Midbrain (tissue), 1 donor: ENCODE measurements at places on chromosomes 5 and 9.

- no peak for DNase-seq
Measured at GRCh38 chr9:87887661-87888480, 5.2 kb downstream of the SPATA31E1 start.

DNA sequence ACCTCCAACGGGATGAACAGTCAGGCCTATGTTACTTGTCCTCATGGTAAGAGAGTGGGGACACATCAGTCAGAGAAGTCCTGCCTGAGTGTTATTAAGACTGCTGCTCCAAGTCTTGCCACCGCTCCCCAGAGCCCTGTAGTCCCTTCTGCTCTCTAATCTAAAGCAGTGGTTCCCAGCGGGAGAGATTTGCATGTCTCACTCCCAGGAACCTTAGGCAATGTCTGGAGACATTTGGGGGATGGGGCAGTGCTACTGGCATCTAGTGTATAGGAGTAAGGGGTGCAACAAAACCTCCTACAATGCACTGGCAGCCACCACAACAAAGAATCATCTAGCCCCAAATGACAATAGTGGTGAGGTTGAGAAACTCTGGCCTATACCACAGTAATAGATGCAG is 2.6 kb upstream of the SVEP1 start:
- no peak for DNase-seq

- DNase-seq: no peak
Measured at GRCh38 chr5:81779916-81780266, 29.0 kb upstream of the SSBP2 start.

DNA sequence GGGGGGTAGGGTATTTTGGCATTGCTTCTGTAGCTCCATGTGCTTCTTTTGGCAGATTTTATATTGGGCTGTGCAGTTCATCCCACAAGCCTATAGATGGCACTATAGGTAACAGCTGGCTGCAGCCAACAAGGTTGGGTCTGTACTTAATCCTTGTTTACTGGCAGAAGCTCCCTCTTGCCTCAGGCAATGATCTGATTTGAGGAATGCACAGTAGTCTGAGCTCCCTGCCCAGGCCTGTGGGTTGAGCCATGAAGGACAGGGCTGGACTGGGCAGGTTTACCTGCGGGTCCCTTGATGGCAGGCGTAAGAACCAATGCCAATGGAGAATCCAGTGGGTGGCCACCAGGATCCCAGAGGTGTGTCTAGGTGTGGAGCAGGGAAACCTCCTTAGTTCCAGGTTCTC is 11.7 kb upstream of the OR1J2 start:
- no peak for DNase-seq

- no peak for DNase-seq
Measured at GRCh38 chr5:159047086-159047485, 52.6 kb downstream of the EBF1 start.

DNA sequence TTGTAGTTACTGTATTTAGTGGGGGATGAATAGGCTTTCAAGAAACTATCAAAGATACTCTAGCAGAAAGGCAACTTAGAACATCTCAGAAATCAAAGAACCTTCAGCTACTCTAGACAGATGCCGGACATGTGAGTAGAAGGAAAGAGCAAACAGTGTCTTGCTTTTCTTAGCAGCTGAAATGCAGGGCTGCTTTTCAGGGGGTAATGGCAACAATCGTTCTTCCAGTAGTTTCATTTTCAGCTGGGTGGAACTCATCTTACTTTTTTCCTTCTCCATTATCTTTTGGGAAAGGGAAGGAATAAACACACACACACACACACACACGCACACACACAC is 281.6 kb downstream of the CRB2 start:
- no peak for DNase-seq

GRCh38 chr5:81755320-81755719 is 4.4 kb upstream of the SSBP2 start:
- DNase-seq: no peak

- no peak for DNase-seq
Measured at GRCh38 chr5:158897444-158898160, 202.1 kb downstream of the EBF1 start.
